ENCODE measurements at places on chromosomes 2 and 18.

DNA sequence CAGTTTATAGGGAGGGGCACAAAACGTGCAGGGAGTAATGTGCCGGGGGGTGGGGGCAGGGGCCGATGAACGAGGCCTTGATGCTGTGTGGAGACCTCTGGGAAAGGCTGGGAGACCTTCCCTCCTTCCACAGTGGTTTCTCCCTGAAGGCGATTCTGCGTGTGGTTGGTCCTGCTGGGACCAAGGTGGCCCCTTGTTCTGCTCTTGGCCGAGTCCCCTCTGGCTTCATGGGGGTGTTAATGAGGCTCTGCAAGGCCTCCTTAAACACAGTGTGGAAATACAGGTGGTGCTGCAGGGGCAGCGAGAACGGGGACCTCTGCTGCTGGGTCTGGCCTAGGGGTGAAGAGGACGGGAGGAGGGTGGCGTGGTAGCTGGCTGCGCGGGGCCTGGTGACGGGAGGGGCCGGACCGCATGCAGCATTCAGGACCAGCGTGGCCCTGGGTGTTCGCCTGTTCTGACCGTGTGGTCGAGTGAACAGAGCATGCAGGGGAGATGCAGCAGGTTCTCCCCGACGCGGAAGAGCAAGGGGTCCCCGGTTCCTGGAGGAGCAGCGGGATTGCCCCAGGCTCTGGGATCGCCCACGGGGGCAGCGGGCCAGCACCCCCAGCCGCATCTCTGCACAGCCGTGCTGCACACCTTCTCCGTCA lies 42.1 kb upstream of the KCNG2 start:
- DNase-seq: no peak

- DNase-seq: peak; percentile 88
Measured at GRCh38 chr2:112623913-112624777, 21.6 kb upstream of the SLC20A1 start.

- no peak for DNase-seq
Measured at GRCh38 chr2:120994301-120994995, 258.8 kb downstream of the GLI2 start.

DNA sequence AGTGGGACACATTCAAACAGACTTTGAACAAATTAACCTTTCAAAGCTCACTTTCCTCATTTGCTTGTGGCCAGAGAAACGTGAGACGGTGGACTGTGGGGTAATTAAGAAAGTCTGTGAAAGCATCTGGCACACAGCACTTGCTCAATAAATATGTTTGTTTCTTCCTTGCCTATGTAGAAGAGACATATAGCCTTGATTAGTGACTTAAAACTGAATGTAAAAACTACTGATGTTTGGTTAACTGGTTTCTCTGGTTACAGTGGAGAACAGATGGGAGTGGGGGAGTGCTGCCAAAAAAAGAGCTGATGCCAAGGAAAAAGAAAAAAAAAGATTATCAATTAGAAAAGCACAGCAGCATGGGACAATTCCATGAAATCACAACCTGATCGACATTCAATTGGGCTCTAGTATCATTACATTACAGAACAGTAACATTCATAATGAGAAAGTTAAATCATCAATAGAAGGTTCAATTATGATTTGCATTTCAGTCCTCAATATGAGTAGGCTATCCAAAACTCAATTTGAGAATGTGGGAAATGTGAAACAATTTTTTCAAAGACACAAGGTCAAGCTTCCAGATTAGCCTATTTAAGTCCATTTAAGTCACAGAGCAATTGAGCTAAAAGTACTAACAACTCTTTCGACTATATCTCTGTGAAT lies 14.7 kb downstream of the CUL3 start:
- no peak for DNase-seq

GRCh38 chr2:72803151-72803550 lies 22.7 kb downstream of the EXOC6B start:
- no peak for DNase-seq

GRCh38 chr18:34773378-34773777 lies 63.3 kb downstream of the DTNA start:
- DNase-seq: no peak

DNA sequence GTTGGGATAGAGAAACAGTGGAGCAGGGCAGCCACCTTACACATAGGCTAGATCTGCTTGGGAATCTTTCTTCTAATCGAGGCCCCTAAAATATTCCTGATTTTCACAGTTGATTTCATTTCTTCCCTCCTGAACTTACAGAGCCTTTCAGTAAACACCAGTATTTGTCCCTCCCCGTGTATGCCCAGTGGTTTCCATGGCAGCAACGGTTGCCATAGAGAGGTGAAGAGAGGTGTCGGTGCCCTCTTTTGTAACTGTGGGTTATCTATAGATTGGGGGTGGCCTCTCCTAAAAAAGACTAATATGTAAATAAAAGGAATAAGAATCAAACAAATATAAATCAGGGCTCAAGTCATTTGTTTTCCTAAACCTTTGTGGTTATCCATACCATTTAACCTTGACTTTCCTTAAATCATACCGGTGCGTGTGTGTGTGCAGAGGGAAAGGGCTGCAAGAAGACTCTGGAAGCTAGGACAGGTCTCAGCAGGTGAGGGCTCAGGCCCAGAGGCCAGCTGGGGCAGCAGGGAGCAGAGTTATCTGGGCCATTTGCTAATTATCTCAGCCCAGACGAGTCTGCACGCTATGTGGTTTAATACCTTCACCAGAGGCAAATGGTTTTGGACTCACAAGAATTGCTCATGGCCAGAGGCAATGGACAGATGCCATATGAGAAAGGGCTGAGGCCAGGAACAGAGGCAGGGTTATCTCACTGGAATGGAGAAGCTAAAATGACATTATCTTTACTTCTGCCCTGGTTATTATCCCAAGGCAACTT lies 35.5 kb downstream of the LIPG start:
- DNase-seq: no peak

GRCh38 chr2:129281791-129282530 lies 697.5 kb upstream of the RAB6C start:
- no peak for DNase-seq

GRCh38 chr2:2306878-2307277 lies 24.2 kb downstream of the MYT1L start:
- DNase-seq: no peak
